Endothelial cell (in vitro differentiated cells): ENCODE measurements at places on chromosomes 4 and X.

DNA sequence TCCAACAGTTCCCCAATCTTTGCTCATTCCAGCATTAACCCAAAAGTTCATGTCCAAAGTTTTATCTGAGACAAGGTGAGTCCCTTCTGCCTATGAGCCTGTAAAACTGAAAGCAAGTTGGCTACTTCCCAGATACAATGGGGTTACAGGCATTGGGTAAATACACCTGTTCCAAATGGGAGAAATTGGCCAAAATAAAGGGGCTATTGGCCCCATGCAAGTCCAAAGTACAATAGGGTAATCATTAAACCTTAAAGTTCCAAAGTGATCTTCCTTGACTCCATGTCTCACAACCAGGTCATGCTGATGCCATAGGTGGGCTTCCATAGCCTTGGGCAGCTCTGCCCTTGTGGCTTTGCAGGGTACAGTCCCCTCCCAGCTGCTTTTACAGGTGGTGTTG, 511.7 kb upstream of the KLHL4 start:
- peaks cover 2% of the 10 kb centered on the region for H3K27me3 ChIP-seq
- no peaks in the 10 kb centered on the region for H3K4me1 ChIP-seq
- no peaks in the 10 kb centered on the region for H3K36me3 ChIP-seq
- no peak overlapping the region for H3K27ac ChIP-seq
- no peak overlapping the region for H3K4me3 ChIP-seq
- no peak for DNase-seq

DNA sequence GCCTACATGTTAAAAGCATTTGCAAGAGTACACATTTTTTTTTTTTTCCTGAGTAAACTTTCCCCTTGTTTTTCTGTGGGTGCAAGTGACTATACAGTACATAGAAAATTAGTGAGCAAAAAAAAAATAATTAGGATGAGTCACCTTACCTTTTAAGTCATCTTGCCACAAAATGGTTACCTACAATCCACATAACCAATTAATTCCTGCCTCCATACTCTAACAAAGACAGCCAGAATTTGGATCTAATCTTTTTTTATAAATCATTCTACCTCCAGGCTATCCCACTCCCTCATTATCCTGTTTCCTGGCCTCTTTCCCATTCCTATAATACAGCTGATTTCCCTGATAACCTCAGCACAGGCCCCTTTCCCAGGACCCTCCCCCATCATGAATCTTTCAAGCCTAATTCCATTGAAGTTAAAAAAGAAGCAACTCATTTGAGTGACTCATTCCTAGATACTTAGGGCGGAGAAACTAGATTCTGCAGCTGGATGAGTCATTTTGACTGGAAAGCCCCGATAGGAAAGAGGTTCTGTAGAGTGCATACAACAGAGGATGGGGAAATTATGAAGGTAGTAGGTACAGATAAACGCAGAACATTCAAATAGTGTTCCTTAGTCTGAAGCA, 128.2 kb downstream of the C4orf51 start:
- DNase-seq = peak; percentile 7
- H3K27me3 ChIP-seq = peaks cover 4% of the 10 kb centered on the region
- peaks cover 25% of the 10 kb centered on the region for H3K4me1 ChIP-seq
- peak overlapping the region; percentile 88 for H3K27ac ChIP-seq
- no peak overlapping the region for H3K4me3 ChIP-seq
- peaks cover 40% of the 10 kb centered on the region for H3K36me3 ChIP-seq

DNA sequence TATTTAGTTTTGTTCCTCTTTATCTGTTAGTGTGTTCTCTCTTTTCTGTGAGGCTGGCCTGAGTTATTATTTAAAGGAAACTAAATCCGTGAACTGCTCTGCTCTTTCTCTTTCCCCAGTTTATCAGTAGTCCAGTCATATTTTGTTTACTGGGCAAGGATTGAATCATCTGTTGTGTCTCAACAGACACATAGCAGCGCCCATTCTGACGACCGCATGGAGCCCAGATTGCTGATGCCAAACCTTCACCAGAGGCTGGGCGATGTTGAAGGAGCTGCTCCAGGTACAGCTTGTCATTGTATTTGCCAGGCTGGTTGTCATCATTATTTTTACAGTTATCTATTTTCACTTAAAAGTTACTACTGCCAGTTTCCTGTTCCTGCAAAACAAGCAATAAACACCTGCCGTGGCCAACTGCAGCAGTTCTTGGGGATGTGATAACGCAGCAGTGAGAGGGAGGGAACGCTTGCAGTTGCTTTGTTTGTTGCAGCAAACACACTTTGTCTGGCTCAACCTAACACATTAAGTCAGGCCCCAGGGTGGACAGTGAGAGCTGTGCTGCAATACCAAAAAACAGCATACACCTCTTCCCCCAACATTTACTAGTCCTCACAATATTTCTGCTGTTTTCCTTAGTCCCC, 10.1 kb downstream of the REELD1 start:
- no peak overlapping the region for H3K4me3 ChIP-seq
- peaks cover 9% of the 10 kb centered on the region for H3K4me1 ChIP-seq
- no peak for DNase-seq
- H3K27me3 ChIP-seq = peaks cover 4% of the 10 kb centered on the region

DNA sequence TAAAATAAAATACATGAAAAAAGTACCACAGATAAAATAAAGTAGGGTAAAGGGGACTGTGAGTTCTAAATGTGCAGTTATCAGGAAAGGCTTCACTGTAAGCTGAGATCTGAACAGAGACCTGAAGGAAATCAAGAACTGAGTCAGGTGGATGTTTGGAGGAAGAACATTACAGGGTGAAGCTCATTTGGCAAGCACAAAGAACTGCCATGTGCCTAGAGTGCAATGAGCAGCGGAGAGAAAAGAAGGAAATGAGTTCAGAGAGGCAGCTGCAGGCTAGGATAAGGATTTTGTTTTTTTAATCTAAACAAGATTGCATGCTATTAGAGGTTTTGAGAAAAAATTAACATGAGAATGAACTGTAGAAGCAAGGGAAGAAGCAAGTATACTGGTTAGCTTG, 373.1 kb downstream of the STPG2 start:
- H3K27me3 ChIP-seq = no peaks in the 10 kb centered on the region
- H3K4me1 ChIP-seq = peaks cover 6% of the 10 kb centered on the region
- no peak for DNase-seq
- no peaks in the 10 kb centered on the region for H3K36me3 ChIP-seq

GRCh38 chr4:8123389-8123788, 35.2 kb downstream of the ABLIM2 start:
- H3K4me3 ChIP-seq = no peak overlapping the region
- no peak for DNase-seq
- H3K27ac ChIP-seq = no peak overlapping the region
- H3K4me1 ChIP-seq = no peaks in the 10 kb centered on the region
- peaks cover 6% of the 10 kb centered on the region for H3K27me3 ChIP-seq
- H3K36me3 ChIP-seq = no peaks in the 10 kb centered on the region

DNA sequence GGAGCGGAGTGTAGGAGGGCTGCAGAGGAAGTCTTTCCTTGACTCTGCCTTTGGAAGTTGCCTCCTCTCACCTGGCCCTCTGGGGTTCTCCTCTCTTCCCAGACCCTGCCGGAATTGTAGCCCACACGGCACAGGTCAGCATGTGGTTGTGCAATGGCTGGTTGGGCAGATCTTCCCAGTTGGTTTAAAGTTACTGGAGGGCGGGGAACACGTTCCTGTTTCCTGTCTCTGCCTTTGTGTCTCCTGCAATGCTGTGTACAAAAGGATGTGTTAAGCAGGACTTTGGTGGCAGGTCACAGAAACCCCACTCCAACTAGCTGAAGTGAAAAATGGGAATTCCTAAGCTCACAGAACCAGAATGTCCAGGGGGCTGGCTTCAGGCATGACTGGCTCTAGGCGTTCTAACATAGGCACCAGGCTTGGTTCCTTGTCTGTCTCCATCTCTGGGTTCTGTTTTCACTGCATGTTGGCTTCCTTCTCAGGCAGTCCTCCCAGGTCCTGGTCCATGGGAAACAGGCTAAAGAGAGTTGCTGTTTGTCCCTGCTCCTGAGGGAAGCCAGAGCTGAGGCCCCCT, 19.9 kb downstream of the SORCS2 start:
- no peak overlapping the region for H3K4me3 ChIP-seq
- peaks cover 3% of the 10 kb centered on the region for H3K4me1 ChIP-seq
- H3K27ac ChIP-seq = no peak overlapping the region

DNA sequence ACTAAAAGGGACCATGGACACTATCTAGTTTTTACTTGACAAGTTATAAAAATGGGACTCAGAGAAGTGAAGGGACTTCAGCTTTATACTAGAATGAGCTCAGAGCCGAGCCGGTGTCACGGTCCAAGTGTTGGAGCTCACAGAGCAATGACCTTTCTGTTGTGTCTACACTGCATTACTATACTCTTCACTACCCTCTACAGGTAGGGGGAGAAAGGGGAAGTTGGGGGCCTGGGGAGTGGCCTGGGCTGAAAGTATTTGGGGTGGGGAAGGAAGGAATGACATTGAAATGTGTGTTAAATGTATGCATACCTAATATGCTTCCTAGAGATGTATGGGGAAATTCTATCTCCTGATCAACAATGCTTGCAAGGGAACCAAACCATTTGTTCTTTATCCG, 48.8 kb upstream of the HHIP start:
- H3K27me3 ChIP-seq = no peaks in the 10 kb centered on the region
- H3K4me1 ChIP-seq = peaks cover 6% of the 10 kb centered on the region
- no peak overlapping the region for H3K4me3 ChIP-seq
- H3K27ac ChIP-seq = no peak overlapping the region
- no peak for DNase-seq

- H3K4me1 ChIP-seq = no peaks in the 10 kb centered on the region
- H3K36me3 ChIP-seq = no peaks in the 10 kb centered on the region
- DNase-seq = no peak
- no peaks in the 10 kb centered on the region for H3K27me3 ChIP-seq
These were observed 437.6 kb downstream of the RAPGEF2 start for GRCh38 chr4:159540501-159540900.

GRCh38 chr4:37434469-37434868, 189.9 kb downstream of the NWD2 start:
- no peak overlapping the region for H3K27ac ChIP-seq
- no peak overlapping the region for H3K4me3 ChIP-seq
- no peak for DNase-seq
- no peaks in the 10 kb centered on the region for H3K4me1 ChIP-seq

- peaks cover 3% of the 10 kb centered on the region for H3K27me3 ChIP-seq
- no peak overlapping the region for H3K27ac ChIP-seq
- no peaks in the 10 kb centered on the region for H3K4me1 ChIP-seq
- H3K4me3 ChIP-seq = no peak overlapping the region
- DNase-seq = no peak
These were observed 12.1 kb upstream of the COPS4 start for GRCh38 chr4:83022724-83023450.
